ENCODE measurements at places on chromosomes 3 and 15.

- no peak for DNase-seq
Measured at GRCh38 chr15:91944331-91944730, 90.8 kb downstream of the SLCO3A1 start.

DNA sequence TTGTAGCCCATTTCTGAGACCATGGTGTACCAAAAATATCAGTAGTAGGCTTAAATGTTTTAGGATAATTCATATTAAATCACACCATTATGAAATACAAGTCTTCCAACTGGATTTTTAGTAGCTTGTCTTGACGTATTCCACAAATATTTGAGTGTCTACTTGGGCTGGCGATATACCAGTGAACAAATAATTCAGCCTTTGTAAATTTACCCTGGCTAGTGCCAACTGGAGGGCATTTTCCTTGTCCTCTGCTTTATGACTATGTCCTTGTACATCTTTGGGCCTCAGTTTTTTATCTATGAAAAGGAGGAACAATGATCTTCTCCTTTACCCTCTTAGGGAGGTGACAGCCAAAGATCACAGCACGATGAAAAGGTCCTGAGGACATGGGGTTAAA is 114.8 kb downstream of the FRMD4B start:
- DNase-seq = no peak

DNA sequence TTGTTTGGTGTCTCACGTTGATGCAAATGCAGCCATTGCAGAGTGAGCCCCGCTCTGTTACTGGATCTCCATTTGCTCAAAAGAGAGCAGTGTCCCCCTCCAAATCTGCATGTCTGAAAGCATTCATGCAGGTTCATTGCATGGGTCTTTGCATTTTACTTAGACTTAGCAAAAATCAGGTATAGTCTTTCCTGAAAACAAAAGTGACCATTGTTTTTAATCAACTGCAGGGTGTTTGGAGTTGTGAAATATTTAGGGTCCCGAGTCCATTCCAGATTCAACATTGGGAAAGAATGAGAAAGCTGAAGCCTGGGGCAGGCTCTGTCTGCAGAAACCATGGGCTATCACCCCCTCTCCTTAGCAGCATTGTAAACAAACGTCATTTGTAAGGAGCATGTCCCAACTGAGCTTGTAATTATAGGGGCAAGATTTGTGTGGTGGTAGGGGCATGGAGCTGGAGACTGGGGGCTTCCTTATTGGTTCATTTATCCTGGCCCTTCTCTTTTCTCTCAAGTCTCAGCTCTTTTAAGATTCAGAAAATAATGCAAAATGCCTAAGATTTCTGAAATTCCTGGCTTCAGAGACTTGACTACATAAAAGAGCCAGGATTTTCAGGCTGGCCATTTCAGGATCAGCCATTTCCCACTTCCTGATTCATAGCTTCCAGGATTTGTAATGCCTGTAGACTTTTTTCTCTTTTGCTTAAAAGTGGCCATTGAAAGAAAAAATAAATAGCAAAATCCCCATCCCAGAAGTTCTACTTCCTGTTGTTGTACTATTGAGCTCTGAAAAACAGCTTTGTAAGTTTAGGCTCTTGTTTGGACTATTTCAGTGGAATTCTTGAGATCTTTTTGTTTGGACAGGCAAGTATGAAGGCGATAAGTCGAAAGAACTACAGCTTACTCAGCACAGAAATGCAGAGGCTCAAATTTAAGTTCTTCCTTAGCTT is 23.0 kb downstream of the IGF1R start:
- DNase-seq = no peak

- no peak for DNase-seq
Measured at GRCh38 chr3:116256843-116257485, 188.3 kb downstream of the LSAMP start.

DNA sequence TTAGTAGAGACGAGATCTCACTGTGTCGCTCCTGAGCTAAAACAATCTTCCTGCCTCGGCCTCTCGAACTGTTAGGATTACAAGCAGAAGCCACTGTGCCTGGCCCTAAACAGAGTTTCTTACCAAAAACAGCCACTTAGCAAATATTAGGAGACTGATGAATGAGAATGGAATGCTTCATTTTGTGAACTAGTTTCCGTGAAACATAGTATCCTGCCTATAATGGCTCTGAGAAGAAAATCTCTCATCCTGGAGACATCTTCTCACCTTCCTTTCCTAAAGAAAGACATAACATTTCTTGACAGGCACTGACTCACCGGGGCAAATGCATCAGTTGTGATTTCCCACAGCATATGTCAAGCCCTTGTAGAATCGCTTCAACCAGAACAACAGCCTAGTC is 44.9 kb downstream of the GJD2 start:
- no peak for DNase-seq

GRCh38 chr15:100022391-100022790 is 289.2 kb upstream of the LYSMD4 start:
- no peak for DNase-seq

Measured in SK-N-DZ (cell line).